Keratinocyte (primary cell): ENCODE measurements at places on chromosomes 2 and 18. TPM values are rescaled to one million over a fixed set of nuclear protein-coding genes. Genes with fewer than 3 reads are reported as not detected.

DNA sequence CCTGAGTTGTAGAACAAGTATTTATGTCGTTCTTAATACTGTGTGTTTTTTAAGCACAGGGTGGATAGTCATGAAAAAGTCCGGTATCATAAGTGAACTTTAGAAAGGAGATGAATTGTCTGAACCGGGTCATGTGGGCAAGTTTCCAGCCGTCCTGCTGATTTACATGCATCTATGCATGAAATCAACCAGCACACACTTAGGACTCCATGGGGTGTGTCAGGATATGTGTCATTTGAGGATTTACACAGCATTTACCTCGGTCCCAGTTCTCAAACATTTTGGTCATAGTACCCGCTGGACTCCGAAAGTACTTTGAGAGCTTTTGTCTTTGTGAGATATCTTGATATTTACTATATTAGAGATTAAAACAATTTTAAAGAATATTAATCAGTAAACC lies 47.5 kb upstream of the TWSG1 start:
- no peak for DNase-seq

DNA sequence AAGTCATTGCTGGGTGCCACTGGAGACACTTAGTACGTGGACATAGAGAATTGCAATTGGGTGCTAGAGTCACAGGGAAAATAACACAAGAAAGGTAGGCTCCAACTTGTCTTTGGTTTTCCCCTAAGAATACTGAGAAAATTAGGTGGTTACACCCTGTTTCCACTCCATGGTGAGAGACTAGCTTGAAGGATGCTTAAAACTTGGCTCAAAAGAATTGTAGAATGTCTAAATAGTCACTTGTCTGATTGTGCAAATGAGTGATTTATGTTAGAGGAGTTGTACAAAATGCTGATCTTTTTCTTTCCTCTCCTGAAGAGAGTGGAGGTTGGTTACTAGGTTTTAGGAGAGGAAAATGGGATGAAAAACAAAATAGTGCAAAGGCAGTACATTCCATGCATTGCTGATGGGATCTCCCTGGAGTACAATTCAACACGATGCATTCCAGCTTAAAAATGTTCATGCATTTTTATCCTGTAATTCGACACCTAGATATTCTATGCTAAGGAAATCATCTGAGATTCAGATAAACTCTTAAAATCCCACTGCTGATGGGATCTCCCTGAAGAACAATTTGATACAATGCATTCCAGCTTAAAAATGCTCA lies 2.2 kb upstream of the SERPINB12 start:
- no peak for DNase-seq

- no peak for DNase-seq
Measured at GRCh38 chr2:238286551-238286950, 1.9 kb downstream of the PER2 start.

DNA sequence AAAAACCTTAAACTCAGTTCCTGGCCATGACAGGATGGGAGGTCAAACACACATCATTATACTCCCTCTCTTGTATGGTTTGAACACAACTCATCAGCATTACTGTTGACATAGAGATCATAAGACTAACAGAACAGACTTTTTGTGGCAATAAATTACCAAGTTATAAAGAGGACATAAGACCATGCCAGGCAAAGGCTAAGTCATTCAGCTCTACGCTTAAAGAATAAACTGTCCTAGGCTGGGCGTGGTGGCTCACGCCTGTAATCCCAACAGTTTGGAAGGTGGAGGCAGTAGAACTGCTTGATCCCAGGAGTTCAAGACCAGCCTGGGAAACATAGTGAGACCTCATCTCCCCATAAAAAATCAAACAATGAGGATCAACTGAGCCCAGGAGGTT lies 16.4 kb downstream of the NLRC4 start:
- no peak for DNase-seq

DNA sequence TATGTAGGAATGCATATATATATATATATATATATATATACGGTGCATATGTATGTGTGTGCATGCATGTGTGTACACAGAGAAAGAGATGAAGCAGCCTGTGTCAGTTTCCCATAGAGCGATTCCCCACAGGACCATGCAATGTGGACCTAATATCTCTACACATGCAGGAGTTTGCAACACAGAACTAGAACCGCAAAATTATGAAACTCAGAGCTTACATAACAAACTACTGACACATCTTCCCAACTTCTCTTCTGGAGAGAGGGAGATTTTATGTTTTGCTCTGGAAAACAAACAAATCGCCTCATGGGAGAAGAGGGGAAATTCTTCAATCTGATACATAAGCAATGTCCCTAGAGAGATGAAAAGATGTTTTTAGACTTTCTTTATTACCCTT lies 377.2 kb downstream of the LRATD1 start:
- DNase-seq, result no peak

GRCh38 chr18:34789768-34790344 lies 79.8 kb downstream of the DTNA start:
- no peak for DNase-seq

The PLGLB2 gene
- 0.40 to 1.0 TPM (median 0.88 TPM) in 3 replicates for polyA plus RNA-seq
